ENCODE measurements at places on chromosomes 4 and X.
A peak's percentile ranks its signal among the peaks of the same experiment; 100 is the strongest.

GRCh38 chrX:63930140-63930539 is 145.1 kb upstream of the ARHGEF9 start:
- H3K27ac ChIP-seq: no peak overlapping the region
- H3K36me3 ChIP-seq: no peaks in the 10 kb centered on the region
- H3K27me3 ChIP-seq: no peaks in the 10 kb centered on the region

GRCh38 chr4:67459164-67459563 is 86.1 kb downstream of the CENPC start:
- no peaks in the 10 kb centered on the region for H3K36me3 ChIP-seq
- H3K4me1 ChIP-seq: peaks cover 14% of the 10 kb centered on the region
- no peak for DNase-seq
- H3K4me3 ChIP-seq: no peak overlapping the region
- no peaks in the 10 kb centered on the region for H3K27me3 ChIP-seq
- no peak overlapping the region for H3K27ac ChIP-seq

DNA sequence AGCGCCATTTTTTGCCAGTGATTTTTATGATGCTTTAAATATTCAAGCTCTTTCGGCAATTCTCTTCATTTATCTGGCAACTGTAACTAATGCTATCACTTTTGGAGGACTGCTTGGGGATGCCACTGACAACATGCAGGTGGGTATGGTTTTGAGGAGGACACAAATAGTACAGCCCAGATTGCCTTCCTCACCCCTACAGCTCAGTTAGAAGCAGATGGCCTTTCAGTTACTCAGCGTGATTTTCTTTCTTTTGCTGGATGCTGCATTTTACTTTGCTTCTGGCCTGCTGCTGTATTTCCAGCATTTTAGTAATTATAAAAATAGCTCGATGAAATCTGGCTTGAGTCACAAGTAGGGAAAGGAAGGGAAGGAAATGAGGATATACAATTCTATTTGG is 114.7 kb downstream of the SLC4A4 start:
- no peak overlapping the region for H3K27ac ChIP-seq
- peaks cover 1% of the 10 kb centered on the region for H3K27me3 ChIP-seq
- peaks cover 2% of the 10 kb centered on the region for H3K4me1 ChIP-seq
- DNase-seq: no peak
- no peak overlapping the region for H3K4me3 ChIP-seq

- DNase-seq: no peak
- H3K27me3 ChIP-seq: peaks cover 3% of the 10 kb centered on the region
- no peaks in the 10 kb centered on the region for H3K36me3 ChIP-seq
- H3K27ac ChIP-seq: no peak overlapping the region
- H3K4me3 ChIP-seq: no peak overlapping the region
Measured at GRCh38 chr4:88503344-88503743, 20.2 kb downstream of the PYURF start.

GRCh38 chr4:176953021-176953420 is 160.3 kb upstream of the VEGFC start:
- H3K4me3 ChIP-seq: no peak overlapping the region
- no peak for DNase-seq
- peaks cover 4% of the 10 kb centered on the region for H3K4me1 ChIP-seq
- no peak overlapping the region for H3K27ac ChIP-seq
- peaks cover 10% of the 10 kb centered on the region for H3K36me3 ChIP-seq
- peaks cover 2% of the 10 kb centered on the region for H3K27me3 ChIP-seq

DNA sequence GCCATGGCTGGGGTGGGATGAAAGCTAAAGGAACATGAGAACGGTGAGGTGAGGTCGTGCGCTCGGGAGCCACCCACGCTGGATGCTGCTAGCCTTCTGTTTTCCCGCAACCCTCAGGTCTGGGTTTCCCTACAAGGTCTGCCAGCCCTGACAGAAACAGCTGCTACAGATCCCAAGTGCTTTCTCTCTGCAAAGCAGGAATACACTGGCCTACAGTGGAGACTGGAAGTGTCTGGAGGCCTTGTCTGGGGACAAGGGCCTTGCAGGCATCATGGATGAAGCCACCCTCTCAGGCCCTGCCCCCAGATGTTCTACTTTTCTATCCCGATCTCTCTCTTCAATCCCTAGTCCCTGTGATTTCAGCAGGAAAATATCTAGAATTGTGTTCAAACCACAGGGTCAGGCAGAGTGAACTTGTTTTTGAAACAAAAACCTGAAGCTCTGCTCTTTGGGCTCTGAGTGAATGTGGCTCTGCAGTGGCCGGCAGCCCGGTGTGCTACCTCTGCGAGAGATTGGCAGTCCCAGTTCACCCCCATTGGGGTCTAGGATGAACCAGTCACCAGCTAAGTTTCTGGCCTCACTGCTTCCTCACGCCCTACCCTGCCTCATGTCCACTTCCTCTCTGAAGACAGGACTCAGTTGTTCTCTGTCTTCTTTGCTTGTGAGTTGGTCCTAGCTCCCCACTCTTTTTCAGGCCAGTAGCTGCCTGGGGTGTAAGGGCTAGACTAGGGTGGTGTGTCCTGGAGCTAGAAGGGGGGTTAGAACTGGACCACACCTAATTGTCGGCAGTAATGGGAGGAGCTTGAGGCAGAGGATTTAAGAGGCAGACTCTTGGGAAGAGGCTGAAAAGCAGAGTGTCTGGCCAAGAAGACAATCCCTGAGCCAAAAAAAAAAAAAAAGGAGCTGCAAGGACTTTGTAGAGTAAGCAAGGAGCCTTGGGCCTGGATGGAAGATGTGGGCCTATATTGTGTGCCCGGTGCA is 89.6 kb downstream of the RTL5 start:
- H3K4me1 ChIP-seq: peaks cover 24% of the 10 kb centered on the region
- peaks cover 6% of the 10 kb centered on the region for H3K27me3 ChIP-seq
- H3K4me3 ChIP-seq: no peak overlapping the region

- H3K4me3 ChIP-seq: no peak overlapping the region
- peaks cover 17% of the 10 kb centered on the region for H3K4me1 ChIP-seq
- no peak for DNase-seq
- H3K27ac ChIP-seq: peak overlapping the region; percentile 65
- H3K36me3 ChIP-seq: no peaks in the 10 kb centered on the region
Measured at GRCh38 chrX:40908857-40909475, 173.6 kb upstream of the MED14 start.

DNA sequence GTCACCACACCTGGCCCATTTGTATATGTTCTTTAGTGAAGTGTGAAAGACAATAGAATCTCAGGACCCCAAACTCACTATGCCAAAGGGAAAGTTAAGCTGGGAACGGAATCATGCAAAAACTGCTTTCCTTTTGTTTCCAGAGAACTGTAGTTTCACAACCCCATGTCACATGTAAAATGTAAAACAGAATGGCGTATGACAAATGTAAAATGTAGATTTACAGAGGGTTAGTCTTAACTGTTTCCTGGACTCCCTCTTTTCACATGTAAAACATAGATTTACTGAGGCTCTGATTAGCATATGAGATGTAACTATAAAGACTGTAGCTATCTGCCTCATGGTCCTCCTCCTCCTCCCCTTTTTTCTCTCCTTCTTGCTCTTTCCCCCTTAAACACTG is 66.3 kb downstream of the ABLIM2 start:
- no peak for DNase-seq
- H3K27me3 ChIP-seq: peaks cover 3% of the 10 kb centered on the region
- H3K27ac ChIP-seq: no peak overlapping the region
- no peaks in the 10 kb centered on the region for H3K4me1 ChIP-seq
- no peak overlapping the region for H3K4me3 ChIP-seq

DNA sequence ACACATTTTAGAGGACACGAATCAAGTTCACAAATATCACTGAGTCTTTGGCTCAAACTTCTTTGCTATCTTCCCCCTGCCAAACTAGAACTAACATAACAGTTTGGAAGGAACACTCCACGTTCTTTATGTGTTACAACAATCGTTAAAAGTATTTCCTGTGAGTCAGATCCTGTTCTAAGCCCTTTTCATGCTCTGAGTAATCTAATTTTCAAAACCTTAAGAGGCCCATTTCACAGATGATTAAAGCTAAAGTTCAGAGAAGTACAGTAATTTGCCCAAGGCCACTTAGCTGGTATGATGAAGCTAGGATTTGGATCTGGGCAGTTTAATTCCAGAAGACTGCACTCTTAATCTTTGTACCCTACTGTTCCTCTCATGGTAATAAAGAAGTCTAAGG is 854.4 kb upstream of the INTU start:
- H3K4me1 ChIP-seq: no peaks in the 10 kb centered on the region
- H3K27me3 ChIP-seq: no peaks in the 10 kb centered on the region
- H3K4me3 ChIP-seq: no peak overlapping the region
- H3K27ac ChIP-seq: no peak overlapping the region

DNA sequence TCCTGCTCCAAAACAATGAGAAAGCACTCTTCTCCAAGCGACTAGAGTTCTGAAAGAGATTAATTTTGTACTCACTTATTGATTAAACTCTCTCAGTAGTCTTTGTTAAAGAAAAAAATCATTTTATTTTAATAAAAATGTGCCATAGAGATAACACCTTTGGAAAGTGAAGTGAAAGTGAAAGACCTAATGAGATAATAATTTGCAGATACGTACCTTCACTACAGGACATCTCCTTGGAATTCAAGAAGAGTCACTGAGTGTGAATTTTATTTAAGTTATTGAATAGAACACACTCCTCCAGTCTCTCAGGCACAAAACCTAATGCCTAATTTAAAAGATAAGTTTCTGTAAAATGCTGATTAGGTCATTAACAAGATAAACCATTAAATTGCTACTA is 1070.6 kb upstream of the GRID2 start:
- peaks cover 2% of the 10 kb centered on the region for H3K27me3 ChIP-seq
- no peaks in the 10 kb centered on the region for H3K4me1 ChIP-seq
- no peak for DNase-seq
- H3K36me3 ChIP-seq: no peaks in the 10 kb centered on the region

GRCh38 chr4:172596206-172596605 is 572.4 kb upstream of the GALNT7 start:
- no peak overlapping the region for H3K27ac ChIP-seq
- DNase-seq: no peak
- no peaks in the 10 kb centered on the region for H3K36me3 ChIP-seq
- H3K4me1 ChIP-seq: peaks cover 22% of the 10 kb centered on the region

GRCh38 chr4:25209702-25210101 is 24.1 kb upstream of the PI4K2B start:
- H3K27me3 ChIP-seq: no peaks in the 10 kb centered on the region
- H3K4me1 ChIP-seq: no peaks in the 10 kb centered on the region
- DNase-seq: no peak
- no peak overlapping the region for H3K27ac ChIP-seq

DNA sequence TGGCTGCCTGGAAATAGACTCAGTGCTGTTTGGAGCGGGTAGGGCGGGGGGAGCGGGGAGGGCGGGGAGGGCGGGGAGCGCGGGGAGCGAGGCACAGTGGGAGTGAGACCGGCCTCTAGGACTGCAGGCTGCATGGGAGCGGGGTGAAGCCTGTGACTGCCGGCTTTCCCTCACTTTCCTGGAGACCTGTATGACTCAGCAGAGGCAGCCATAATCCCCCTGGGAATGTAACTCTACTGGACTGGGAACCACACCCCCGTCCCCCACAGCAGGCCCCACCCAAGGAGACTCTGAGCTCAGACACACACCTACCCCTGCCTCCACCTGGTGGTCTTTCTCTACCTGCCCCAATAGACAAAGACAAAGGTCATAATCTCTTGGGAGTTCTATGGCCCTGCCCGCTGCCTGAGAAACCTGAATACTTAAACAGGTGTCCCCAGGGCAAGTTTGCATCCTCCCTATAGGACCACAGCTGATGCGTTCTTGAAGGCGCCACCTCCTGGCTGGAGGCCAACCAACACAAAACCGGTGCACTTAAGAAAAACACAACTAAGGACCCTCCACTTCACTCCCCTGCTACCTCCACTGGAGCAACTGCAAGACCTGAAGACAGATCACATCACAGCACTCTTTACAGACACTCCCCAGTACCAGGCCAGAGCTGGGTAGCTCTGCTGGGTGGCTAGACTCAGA is 18.0 kb downstream of the HDAC8 start:
- DNase-seq: peak; percentile 32
- no peaks in the 10 kb centered on the region for H3K27me3 ChIP-seq
- peak overlapping the region; percentile 46 for H3K27ac ChIP-seq
- peaks cover 11% of the 10 kb centered on the region for H3K4me1 ChIP-seq

- no peak overlapping the region for H3K27ac ChIP-seq
- H3K4me1 ChIP-seq: peaks cover 5% of the 10 kb centered on the region
- H3K27me3 ChIP-seq: peaks cover 6% of the 10 kb centered on the region
- H3K36me3 ChIP-seq: no peaks in the 10 kb centered on the region
- H3K4me3 ChIP-seq: peak overlapping the region; percentile 92
Measured at GRCh38 chr4:54063229-54063628, 1.2 kb downstream of the CHIC2 start.

GRCh38 chrX:44003975-44004374 is 30.8 kb upstream of the NDP start:
- no peaks in the 10 kb centered on the region for H3K4me1 ChIP-seq
- H3K27me3 ChIP-seq: no peaks in the 10 kb centered on the region
- H3K4me3 ChIP-seq: no peak overlapping the region

GRCh38 chr4:83910693-83911092 is 374.8 kb downstream of the GPAT3 start:
- peaks cover 7% of the 10 kb centered on the region for H3K4me1 ChIP-seq
- no peak overlapping the region for H3K27ac ChIP-seq
- no peaks in the 10 kb centered on the region for H3K27me3 ChIP-seq
- DNase-seq: no peak
- H3K4me3 ChIP-seq: no peak overlapping the region

GRCh38 chr4:7910952-7911578 is 28.6 kb downstream of the AFAP1 start:
- H3K4me3 ChIP-seq: peak overlapping the region; percentile 90
- H3K27me3 ChIP-seq: peaks cover 21% of the 10 kb centered on the region
- DNase-seq: peak; percentile 81
- peak overlapping the region; percentile 99 for H3K27ac ChIP-seq
- H3K4me1 ChIP-seq: peaks cover 77% of the 10 kb centered on the region

DNA sequence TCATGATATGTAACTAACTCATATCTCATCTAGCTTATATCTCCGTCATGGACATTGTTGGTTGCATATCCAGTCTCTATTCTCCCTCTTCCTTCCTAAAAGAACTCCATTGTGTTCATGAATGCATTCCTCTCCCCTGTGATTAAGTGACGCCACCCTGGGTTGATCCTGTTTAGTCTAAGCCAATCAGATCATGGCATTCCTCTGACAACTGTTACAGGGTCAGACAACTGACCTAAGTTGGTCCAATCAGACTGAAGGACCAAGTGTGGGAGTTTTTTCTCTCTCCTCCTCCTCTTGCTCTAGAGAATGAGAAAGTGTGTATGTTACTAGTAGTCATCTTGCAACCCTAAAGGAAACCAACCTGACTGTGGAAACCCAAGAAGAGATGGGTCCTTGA is 3.6 kb downstream of the APOO start:
- DNase-seq: no peak
- H3K4me3 ChIP-seq: no peak overlapping the region
- H3K27me3 ChIP-seq: peaks cover 4% of the 10 kb centered on the region
- H3K27ac ChIP-seq: no peak overlapping the region
- no peaks in the 10 kb centered on the region for H3K4me1 ChIP-seq
- H3K36me3 ChIP-seq: no peaks in the 10 kb centered on the region

DNA sequence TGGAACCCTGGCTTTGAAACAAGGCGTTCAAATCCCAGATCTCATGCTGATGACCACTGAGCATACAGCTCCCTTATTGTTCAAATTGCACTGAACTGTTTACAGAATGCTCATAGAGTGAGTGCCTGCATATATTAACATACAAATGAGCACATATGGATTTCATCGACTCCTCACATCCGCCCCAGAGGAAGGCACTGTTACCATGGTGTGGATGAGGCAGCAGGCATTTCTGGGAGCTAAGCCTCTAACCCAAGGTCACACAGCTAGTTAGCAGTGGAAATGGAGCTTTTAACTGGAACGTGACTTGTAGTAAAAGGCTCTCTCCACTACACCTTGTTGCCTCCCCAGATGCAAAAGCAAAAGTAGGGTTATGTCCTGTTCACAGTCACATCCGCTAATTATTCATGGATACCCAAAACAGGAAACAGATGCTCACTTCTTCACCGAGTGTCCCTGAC is 289.7 kb downstream of the STK32B start:
- no peak overlapping the region for H3K4me3 ChIP-seq
- H3K27ac ChIP-seq: no peak overlapping the region
